ENCODE measurements at places on chromosomes 3 and 15.

- DNase-seq = no peak
Measured at GRCh38 chr3:14378415-14378814, 24.0 kb upstream of the SLC6A6 start.

DNA sequence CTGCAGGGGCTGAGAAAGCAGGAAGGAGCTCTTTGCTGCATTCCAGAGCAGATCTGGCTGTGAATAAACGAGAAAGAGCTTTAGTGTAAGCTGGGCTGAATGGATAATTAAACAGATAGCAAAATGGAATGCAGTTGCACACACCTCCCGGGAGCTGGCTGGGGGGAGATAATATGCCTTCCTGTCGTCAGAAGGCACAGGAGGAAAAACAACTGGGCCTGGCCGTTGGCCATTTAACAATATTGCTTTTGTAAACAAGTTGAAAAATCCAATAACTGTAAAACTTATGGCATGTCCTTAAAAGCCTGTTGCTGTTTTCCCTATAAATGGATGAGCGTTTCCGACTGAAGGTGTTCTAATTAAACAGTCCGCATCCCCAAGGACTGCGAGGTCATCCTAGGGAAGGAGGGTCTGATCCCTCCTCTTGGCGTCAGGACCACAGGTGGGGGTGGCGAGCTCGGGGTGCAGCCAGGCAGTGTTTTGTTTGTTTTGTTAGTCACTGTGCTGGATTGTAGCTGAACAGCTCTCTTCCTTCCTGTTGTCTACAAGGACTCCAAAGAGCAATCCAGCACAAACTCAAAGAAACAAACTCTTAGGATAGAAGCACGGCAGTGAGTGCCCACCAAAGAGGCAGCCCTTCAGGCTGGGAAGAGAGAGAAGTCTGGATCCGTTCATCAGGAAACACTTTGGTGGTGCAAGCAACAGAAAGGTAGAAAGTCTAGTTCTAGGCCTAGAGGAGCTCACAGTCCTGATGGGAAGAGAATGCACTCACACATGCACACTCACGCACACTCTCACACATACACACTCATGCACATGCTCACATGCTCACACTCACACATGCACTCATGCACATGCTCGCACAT, 133.4 kb upstream of the SMAD3 start:
- no peak for DNase-seq

DNA sequence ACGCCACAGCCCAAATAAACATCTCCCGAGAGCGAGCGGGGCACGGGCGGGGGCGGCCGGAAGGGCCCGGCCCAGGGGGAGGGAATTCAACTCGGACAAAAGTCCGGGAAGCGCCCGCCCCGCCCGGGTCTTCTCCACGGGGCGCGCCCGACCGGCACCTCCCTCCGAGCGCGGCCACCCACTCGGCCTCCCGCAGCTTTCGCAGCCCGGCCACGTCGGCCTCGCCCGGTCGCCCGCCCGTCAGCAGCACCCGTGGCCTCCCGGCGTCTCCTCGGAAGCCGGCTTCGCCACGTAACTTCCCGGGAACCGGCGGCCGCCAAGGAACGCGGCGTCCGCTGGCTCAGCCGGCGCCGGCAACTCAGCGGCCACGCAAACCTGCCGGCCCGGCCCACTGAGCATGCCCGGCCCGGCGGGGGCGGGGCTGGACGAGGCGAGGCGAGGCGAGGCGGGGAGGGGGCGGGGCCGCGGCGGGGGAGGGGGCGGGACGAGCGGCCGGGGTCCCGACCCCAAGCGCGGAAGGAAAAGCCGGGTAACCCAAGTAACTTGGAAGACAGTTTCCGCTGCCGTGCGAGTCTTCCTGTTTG, at the start of gene TJP1:
TJP1 (minus strand) TSS at position 369 of the 584 bp plus-strand sequence. CDS start 440 bp downstream, outside the sequence.
- DNase-seq = no peak

- no peak for DNase-seq
Measured at GRCh38 chr3:9846231-9846630, 2.4 kb upstream of the RPUSD3 start.

DNA sequence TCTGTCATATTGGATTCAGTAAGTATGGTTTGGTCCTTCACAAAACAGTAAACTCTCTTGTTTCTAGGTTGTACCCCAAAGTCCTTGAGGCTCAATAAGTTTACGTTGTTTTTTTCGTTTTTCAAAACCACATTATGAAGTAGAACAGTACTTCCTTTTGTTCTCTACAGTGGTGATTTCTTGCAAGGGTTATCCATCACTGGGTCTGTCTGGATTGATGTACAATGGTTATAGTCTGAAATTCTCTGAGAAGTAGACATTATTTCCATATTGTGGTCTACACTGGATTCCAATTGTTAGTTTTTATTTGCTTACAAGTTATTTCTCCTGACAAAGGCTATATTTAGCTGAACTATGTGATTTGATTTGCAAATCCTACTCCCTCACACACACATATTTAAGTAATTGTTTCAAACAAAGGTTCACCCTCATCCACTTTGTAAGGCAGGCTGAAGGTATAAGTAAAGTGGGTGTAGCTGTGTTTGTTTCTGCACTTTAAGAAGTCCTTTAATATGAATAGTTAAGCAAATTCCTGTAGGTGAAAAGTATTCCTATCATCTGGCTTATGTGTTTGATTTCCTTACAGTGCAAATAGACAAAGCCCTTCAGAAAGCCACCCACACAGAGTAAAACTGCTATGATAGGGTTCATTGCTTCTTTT, 64.2 kb upstream of the MME start:
- DNase-seq = no peak

GRCh38 chr3:113263778-113264177, 52.4 kb downstream of the BOC start:
- DNase-seq = no peak

DNA sequence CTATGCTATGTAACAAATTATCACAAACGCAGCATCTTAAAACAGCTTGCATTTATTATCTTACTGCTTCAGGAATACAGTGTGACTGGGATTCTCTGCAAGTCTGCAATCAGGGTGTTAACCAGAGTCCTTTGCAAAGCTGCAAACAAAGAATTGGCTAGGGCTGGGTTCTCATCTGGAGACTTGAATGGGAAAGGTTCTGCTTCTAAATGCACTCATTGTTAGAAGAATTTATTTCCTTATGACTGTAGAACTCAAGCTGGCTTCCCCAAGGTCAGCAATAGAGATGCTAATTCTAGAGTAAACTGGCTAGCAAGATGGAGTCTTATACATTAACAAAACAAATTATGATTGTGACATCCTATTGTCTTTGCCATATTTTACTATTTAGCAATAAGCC, 673.7 kb downstream of the DIPK2A start:
- no peak for DNase-seq

- DNase-seq = no peak
Measured at GRCh38 chr3:160612386-160613075, 47.2 kb upstream of the KPNA4 start.

- DNase-seq = no peak
Measured at GRCh38 chr15:75666823-75667501, 19.2 kb downstream of the SNX33 start.

Measured in activated naive CD4-positive, alpha-beta T cell treated with Interleukin-2 at 50 U/mL for 16 hours (primary cell).